ENCODE measurements at places on chromosomes 3 and 15. TPM values are rescaled to one million over a fixed set of nuclear protein-coding genes. Genes with fewer than 3 reads are reported as not detected.

The CMTM6 gene
- 44.3 TPM for total RNA-seq

The C2CD4A gene
- 0.27 TPM for total RNA-seq

The CELSR3 gene
- 4.9 TPM for total RNA-seq

The HGD gene
- not detected for total RNA-seq

The PRR20G gene
- total RNA-seq = not detected

The NKIRAS1 gene
- total RNA-seq = 2.4 TPM

The DISP2 gene
- total RNA-seq = 0.02 TPM

The IQGAP1 gene
- 143 TPM for total RNA-seq

The SCN11A gene
- total RNA-seq = 0.05 TPM

The LRRIQ4 gene
- not detected for total RNA-seq

The AGBL1 gene
- total RNA-seq = not detected

The FEZF2 gene
- total RNA-seq = not detected

The KLF15 gene
- total RNA-seq = 0.89 TPM

The ANKRD34C gene
- not detected for total RNA-seq

The GP5 gene
- 0.62 TPM for total RNA-seq

The FAM227B gene
- total RNA-seq = 2.0 TPM

The CHST13 gene
- not detected for total RNA-seq
